Mesothelial cell of epicardium (in vitro differentiated cells): ENCODE measurements at places on chromosomes 7 and 10.

- DNase-seq: no peak
Observed at GRCh38 chr10:23999445-23999844, 209.5 kb upstream of the KIAA1217 start.

DNA sequence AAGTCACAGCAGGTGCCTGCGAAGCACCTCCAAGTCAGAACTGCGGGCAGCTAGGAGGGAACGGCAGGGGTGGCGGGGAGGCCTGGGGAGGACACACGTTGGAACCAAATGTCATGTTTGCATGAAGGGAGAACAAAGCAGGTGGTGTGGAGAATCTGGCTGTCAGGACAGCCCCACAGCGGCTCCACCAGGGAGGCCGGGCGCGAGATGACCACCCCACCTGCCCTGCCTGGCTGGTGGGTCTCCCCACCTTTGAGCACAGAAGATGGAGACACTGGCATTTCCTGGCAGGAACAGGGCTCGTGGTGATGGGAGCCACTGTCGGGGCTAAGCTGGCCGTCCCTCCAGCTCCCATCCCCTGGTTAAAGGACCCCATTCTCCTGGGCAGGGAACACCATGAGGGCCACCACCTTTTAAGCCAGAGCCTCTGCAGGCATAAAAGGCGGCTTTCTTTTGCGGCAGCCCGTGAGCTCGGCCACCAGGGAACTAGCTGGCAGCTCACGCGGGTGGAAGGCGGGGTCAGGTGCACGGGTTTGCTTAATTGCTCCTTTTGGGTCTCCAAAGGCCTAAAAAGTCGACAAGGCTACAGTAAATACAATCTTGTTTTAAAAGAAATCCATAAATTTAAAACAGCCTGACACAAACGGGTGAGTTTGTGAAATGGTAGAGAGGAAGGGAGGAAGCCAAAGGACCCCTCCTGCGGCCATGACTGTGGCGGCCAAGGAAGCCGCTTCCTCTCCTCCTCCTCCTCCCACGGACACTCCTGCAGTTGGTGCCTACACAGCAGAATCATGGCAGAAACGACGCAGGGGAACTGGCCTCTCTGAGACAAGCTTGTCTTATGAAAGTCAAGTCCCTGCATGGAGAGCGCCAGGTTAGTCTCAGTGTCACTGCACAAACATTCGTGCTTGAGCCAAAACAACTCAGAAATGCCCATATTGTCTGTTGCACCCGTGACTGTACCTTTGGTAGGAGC lies 213.8 kb downstream of the DNAJB6 start:
- no peak for DNase-seq

- DNase-seq: no peak
Observed at GRCh38 chr7:80766724-80767123, 128.3 kb downstream of the CD36 start.

DNA sequence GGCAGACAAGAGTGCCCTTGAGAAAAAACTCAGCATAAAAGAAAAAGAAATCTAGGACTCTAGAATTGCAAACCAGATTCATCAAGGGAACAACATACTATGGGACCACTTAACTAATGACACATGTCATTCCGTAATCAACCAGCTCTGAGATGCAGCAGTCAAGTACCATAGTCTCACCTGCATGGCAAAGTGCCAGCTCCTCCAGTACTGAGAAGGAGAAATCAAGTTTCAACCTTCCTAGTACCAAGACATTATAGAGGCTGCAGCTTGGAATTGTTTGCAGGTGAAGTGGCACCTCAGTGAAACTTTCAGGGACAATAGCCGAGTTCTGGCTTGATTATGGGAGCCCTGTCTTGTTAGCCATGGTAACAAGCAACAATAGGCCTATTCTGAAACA lies 11.5 kb downstream of the STEAP1 start:
- DNase-seq: no peak

DNA sequence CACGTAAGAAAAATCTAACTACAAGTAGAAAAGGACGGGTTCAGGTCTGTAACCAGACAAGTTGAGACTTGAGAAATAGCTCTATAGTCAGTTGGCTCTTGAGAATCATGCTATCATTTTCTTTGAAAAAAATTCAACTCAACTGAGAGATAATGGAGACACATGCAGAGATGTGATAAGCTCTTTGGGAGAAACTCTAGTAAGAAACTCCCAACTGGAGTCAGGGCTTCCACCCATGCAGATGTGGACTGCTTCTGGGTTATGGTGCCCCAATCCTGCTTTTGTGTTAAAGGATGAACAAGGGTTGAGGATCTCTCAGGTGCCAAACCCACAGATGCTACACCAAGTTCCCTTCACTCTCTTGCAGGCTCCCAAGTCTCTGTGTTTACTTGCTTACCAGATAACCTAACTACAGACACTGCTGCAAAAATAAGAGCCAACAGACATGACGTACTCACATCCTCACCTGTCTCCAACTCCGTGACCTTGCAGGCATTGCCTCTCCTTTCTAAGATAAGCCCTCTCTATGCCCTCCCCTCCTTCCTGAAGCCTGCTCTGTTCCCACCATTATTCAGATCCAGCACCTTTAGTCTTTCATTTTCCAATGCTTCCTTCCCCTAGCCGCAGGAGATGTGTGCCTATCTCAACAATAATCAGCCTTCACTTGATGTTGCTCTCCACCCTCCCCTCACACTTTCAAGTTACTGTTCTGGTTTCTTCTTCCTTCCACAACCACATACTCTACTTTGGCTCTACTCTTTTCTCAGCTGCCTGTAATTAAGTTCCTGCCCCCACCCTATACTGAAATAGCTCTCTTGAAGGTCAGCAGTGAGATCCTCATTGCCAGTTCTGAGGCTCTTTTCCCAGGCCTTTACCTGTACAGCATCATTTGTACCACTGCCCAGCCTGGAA lies 130.0 kb downstream of the ICA1 start:
- DNase-seq: no peak

- DNase-seq: no peak
Observed at GRCh38 chr7:54882694-54883093, 123.7 kb upstream of the SEC61G start.

GRCh38 chr7:139108266-139109187 lies 993 bp downstream of the ZC3HAV1 start:
- peak; percentile 41 for DNase-seq

- DNase-seq: no peak
Observed at GRCh38 chr10:25356609-25357008, 181.8 kb downstream of the GPR158 start.
